NCI-H187 (cell line): ENCODE measurements at places on chromosomes 7 and 10.

DNA sequence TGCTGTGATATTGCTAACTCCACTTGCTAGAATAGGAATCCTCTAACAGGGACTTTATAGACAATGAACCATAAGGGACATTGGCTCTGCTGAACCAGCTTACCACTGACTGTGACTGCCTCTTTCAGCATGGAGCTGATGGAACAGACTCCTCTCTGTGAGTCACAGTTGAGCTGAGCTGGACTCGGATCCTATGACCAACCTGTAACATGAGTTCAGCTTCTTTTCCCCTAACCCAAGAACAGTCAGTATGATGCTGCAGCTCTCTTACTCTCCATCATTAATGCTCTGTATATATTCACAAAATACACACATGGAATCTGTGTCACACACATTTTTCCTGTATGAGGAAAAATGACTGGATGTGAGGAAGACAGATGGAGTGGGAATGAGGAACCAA lies 177.9 kb upstream of the BET1 start:
- DNase-seq, result no peak

GRCh38 chr7:153523320-153524015 lies 528.7 kb upstream of the DPP6 start:
- DNase-seq, result no peak

- DNase-seq, result no peak
Observed at GRCh38 chr10:69952821-69953221, 99.8 kb upstream of the MACROH2A2 start.

DNA sequence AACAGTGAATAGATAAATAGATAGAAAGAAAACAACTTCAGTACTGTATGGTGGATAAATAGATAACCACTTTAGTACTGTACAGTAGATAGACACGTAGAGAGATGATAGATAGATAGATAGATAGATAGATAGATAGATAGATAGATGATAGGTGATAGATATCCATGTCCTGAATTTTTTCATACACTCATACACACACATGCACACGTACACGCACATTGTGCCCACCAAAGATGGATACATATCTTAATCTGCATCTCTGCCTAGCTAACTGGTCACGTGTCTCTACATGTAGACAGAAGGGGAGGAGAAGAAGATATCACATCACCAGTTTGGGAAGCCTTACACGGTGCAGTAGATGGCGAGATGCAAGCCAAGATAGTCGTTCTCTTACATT lies 99.2 kb downstream of the ARID5B start:
- no peak for DNase-seq

GRCh38 chr10:127275793-127276450 lies 79.5 kb upstream of the INSYN2A start:
- no peak for DNase-seq

DNA sequence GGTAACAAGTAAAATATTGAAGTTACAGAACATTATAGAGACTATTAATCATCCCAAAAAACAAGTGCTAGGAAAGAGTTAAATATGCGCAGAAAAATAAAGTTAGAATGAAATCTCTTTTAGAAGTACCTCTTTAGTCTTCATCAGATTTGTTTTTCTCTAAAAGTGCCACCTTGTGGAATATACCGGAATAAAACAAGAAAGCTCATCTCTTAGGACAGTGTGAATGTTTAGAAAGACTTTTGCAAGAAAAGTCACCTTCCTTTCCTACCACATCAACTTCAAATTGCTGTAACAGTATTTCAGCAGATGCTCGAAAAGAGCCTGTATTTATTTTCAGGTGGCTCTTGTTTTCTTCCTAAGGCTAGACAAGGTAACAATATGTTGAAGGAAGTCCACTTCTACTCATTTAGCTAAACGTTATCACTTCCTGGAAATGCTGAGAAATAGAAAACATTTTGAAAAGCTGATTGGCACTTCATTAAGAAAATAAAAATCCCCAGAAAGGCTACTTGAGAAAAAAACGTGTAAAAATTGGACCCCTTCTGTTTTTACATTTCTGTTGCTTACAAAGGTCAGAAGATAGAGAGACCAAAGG lies 19.8 kb upstream of the FAM133B start:
- DNase-seq, result no peak

- no peak for DNase-seq
Observed at GRCh38 chr10:107807836-107808235, 643.3 kb upstream of the SORCS1 start.
